ENCODE measurements at places on chromosomes 6 and 20. TPM values are rescaled to one million over a fixed set of nuclear protein-coding genes. Genes with fewer than 3 reads are reported as not detected.
A peak's percentile ranks its signal among the peaks of the same experiment; 100 is the strongest.

The CST9L gene
- total RNA-seq: not detected

The KIF25 gene
- total RNA-seq: 0.29 TPM

The BPIFB4 gene
- not detected for total RNA-seq

The ACTL10 gene
- 0.29 TPM for total RNA-seq

The OSBPL2 gene
- total RNA-seq: 55.7 TPM

The CST7 gene
- total RNA-seq: 3.3 TPM

The HSPA1L gene
- 1.4 TPM for total RNA-seq

The COL11A2 gene
- 0.59 TPM for total RNA-seq

The BCAS1 gene
- not detected for total RNA-seq

The HACE1 gene
- total RNA-seq: 7.3 TPM

The CD164 gene
- total RNA-seq: 213 TPM

The HTR1E gene
- not detected for total RNA-seq

The RBM12 gene
- total RNA-seq: 15.8 TPM

The TP53INP2 gene
- total RNA-seq: 162 TPM

DNA sequence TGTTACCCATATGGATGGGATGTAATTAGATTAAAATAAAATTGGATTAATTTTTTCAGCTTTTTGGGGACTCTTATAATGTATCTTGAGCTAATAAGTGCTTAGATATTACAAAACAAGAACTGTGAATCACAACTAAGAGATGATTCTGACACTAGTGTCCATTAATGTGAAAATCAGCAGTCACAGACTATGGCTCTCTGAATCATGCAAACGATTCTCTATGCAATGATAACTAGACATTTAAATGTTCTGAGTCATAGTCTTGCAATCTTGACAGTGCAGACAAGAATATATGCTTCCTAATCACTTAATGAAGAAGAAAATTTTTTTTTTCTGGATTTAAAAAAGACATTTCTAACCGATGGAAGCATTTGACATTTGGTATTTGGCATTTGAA is 82.2 kb upstream of the OPRM1 start:
- no peak for DNase-seq

DNA sequence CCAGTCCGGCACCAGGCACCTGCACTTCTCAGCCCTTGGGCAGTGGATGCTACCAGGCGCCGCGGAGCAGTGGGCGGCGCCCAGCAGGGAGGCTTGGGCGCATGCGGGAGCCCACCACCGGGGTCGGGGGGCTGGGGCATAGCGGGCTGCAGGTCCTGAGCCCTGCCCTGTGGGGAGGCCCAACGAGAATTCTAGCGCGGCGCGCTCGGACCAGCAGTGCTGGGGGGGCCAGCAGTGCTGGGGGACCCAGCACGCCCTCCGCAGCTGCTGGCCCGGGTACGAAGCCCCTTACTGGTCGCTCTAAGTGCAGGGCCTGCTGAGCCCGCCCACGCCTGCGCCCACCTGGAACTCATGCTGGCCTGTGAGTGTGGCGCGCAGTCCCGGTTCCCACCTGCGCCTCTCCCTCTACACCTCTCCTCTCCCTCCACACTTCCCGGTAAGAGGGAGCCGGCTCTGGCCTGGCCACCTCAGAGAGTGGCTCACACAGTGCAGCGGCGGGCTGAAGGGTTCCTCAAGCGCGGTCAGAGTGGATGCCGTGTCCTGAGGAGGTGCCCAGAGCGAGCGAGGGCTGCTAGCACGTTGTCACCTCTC is 28.5 kb upstream of the SERPINB1 start:
- no peak for DNase-seq

GRCh38 chr20:57693002-57693582 is 16.7 kb downstream of the PMEPA1 start:
- no peak for DNase-seq

DNA sequence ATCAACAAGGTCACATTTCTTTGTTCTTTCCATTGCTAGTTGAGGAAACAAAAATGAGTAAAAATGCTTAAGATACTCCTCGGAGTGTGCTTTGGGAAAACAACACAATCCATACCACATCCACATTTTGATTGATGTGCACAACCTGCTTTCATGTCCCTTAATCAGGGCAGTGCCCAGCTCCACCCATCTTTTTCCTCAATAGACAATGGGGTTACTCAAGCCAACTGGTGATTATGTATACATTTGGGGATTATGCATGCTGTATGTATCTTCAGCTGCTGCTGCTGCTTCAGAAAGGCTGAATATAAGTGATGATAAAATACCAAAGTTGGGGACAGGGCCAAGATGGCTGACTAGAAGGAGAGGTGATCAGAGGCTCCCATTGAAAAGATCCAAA is 155.2 kb upstream of the VGLL2 start:
- DNase-seq: no peak

- DNase-seq: no peak
These were observed 23.3 kb downstream of the EDN1 start for GRCh38 chr6:12313306-12313991.

DNA sequence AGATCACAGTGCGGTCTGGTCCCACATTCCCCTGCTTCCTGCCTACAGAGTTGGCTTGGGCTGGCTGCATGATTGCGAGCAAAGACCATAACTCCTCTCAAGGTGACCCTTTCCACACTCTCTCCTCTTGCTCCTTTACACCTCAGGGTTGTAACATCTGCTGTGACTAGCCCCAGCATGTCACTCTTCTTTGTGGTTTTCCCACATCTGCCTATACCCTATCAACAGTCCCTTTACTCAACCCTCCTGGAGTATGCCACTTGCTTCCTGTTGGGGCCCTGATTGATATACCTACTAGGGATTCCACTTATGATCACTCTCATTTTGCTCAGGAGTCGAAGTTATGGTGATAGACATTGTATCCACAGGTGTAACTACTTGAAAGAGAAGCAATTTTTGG is 58.9 kb upstream of the SGK1 start:
- DNase-seq: no peak

GRCh38 chr20:36246401-36246800 is 10.1 kb downstream of the AAR2 start:
- no peak for DNase-seq

DNA sequence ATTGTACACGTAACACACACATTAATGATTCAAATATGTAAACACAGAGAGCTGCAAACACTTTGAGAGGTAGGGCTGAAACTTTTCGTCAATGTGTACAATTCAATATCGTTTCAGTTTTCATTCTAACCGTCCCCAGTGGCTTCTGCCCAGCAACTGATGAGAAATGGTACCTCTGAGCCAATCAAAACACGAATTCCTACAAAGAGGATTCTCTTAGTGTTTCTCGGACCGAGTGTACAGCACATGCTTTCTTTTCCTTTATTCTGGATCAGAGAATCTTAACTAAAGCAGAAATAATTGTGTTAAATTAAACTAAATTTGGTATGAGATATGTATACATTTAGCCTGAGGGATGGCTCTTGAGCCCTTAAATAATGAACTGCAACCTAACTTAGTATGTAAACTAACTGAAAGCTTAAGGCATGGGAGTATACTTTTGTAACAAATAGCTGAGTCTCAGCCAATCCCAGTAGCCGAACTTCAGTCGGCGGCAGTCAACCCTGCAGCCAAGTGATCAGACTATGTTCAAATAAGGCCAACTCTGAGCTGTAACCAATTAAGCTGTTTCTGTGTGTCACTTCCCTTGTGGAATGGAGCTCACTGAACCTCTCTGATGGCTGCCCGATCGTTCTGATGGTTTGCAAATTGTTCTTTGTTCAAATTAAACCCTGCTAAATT is 16.1 kb downstream of the BTN2A1 start:
- peak; percentile 82 for DNase-seq

DNA sequence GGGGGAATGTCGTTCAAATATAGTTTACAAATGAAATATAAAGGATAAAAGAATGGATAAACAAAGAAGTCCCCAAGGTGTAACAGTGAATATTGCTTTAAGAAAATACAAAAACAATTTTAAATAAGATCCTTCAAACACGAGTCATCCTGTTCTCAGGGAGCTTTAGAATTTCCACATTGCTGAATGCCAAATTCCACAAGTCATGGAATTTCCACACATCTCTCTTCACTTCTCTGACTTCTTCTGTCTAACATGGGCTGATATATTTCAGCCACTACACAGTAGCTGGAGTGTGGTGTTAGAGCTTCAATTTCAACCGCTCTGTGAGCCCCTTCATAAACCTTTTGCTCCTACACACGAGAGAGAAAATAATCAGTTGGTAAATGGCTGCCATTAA is 28.0 kb downstream of the IL22RA2 start:
- DNase-seq: no peak

GRCh38 chr20:22052025-22052650 is 346.7 kb downstream of the PAX1 start:
- DNase-seq: no peak

DNA sequence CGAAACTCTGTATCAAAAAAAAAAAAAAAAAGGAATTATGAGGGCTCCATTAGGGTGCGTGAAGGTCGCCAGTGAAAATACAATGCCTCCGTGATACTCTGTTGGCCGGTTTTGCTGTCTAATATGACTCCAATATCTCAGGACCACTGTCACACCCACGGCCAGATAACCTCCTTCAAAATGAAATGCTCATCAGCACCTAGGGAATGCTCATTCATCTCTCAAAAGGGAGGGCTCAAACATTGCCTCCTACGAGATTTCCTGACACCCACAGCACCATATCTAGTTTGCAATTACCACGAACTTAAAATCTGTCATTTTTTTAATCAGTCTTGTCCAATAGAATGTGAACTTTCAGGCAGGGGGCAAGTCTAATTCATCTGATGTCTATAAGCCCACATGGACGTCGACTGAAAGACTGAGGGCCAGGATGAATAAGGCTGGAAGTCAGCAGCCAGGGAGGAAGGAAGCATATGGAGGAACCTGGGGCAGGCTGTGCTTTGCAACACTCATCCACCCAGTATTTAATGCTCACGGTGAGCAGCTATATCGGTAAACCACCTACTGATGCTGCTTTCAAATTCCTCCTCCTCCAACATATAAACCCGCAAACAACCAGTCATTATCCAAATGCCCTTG is 42.8 kb downstream of the MAP3K5 start:
- no peak for DNase-seq

DNA sequence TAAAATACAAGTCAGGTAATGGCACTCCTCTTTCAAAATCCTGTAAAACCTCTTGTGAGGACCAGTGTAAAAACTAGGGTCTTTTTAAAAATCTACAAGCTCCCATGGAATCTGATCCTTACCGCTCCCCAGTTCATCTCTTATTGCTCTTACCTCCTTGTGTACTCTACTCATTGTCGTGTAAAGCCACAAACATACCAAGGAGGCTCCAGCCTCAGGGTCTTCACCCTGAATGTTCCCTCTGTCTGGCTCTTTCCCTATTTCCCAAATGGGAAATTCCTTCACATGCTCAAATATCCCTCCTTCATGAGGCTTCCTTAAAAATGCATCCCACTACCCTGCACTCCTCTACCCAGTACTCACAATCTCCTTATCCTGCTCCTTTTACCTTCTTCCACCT is 67.1 kb downstream of the TASP1 start:
- DNase-seq: no peak

DNA sequence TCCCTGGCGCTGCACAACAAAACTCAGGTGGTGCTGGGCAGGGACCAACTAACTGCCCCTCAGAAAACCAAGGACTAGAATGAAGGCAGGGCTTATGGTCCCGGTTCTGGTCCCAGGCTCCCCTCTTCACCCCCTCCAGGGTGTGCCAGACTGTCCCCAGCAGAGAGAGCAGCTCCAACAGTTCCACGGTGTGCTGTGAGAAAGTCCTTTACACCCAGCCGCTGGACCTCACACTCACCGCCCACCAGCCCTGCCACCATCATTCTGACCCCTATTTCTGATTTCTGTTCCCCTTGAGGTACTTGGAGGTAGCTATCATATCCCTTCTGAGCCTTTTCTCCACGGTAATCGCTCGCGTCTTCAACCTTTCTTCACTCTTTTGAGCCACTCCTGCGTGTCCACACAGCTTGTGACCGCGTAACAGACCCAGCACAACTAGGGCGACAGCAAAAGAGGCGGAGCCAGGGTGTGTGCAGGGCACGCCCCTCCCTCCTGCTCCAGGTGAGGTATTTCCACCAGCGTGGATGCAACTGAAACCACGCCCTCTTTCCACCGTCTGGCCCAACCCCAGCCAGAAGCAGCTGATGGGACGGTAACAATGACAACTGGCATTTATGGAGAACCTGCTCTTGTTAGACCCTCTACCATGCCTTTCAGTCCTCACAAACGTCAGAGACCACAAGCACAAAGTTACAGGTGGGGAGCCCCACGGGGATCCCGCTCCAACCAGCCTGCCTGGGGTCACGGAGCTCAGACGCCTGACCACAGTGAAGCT is 2.3 kb downstream of the PXDC1 start:
- DNase-seq: no peak

GRCh38 chr6:123635567-123635966 is 1.2 kb downstream of the TRDN start:
- DNase-seq: no peak

GRCh38 chr20:45813006-45813340 is 529 bp downstream of the UBE2C start:
- DNase-seq: no peak

GRCh38 chr6:20661721-20662120 is 127.5 kb downstream of the CDKAL1 start:
- DNase-seq: no peak

DNA sequence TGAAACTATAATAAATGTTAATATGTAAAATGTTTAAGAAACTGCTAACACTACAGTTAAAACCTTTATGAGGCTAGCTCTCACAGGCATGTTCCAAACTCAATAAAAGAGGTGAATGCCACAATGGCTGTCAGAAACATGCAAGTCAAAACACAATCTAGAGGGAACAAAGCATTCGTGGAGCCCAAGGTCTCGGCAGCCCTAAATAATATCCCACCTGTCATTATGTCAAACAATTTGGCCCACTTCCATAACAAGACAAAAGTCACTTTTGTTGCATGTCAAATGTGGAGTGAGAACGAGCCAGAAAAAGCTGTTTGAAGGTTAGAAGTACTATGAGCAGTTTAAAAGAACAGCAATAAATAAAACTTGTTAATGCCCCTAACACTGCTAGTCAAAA is 181.9 kb downstream of the GMDS start:
- DNase-seq: no peak

GRCh38 chr6:53033764-53034163 is 31.4 kb upstream of the FBXO9 start:
- no peak for DNase-seq

DNA sequence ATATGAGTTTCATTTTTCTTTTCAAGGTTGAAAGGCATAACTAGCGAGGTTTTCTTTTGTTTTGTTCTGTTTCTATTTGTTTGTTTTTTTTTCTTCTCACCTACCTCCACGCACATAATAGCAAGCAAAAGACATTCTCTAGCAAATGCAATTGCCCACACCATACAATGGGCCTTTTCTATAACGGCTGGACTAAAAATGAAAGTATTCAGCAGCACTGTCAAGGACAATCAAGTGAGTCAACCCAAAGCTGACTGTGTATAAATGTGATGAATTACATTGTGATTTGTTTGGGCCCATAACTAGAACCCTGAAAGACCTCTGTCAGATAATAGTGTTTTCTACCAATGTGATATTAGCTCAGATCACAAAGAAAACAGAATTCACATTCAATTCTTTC is 496.7 kb downstream of the RNF144B start:
- no peak for DNase-seq

DNA sequence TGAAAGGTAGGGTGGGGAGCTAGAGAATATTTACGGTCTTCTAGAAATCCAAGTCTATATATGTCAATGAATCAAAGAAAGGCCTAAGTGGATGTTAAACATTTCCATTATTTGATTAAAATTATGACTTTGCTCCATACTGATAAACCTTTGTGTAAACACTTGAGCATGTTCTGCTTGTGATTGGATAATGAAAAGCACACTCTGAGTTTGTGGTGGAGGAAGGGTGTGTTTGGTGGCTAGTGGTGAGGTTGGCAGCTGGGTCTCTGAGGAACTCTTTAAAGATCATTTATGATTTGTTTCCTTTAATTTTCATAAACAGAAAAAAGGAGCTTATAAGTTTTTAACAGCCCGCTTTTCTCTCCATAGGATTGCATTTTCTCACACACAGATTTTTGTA is 84.7 kb downstream of the RFPL4B start:
- no peak for DNase-seq

All from heart left ventricle (tissue), 16 donors.